ENCODE measurements at places on chromosomes 4 and X. TPM values are rescaled to one million over a fixed set of nuclear protein-coding genes. Genes with fewer than 3 reads are reported as not detected.

CACNA1F gene
- 1.4 TPM for total RNA-seq

KLKB1 gene
- total RNA-seq: 1.5 TPM

C1QTNF7 gene
- total RNA-seq: 15.1 TPM

HGFAC gene
- 1.2 TPM for total RNA-seq

PPA2 gene
- 66.5 TPM for total RNA-seq

TASL gene
- total RNA-seq: 4.0 TPM

CCDC160 gene
- total RNA-seq: not detected

FOXR2 gene
- total RNA-seq: not detected

CSAG2 gene
- not detected for total RNA-seq
